WTC11 (cell line): ENCODE measurements at places on chromosomes 1 and 21.

DNA sequence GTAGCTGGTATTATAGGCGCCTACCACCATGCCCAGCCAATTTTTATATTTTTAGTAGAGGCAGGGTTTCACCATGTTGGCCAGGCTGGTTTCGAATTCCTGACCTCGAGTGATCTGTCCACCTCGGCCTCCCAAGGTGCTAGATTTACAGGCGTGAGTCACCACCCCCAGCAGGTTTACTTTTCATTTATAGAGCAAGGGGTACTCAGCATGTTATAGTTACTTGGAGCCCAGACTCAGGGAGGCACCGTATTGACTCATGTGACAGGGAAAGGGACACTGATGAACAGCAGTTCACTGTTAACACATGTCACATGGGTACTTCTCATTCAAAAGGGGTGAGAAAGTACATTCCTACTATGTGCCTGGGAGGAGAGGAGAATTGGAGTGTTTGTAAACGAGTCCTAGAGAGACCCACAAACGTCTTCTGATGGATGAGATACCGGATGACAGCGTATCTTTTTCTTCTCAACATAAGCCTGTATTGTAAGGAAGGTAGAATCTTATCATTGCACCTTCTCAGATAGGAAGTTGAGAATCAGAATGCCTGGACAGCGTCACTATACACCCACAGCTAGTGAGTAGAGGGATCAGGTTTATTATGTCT, 510.0 kb downstream of the USP25 start:
- DNase-seq: no peak

DNA sequence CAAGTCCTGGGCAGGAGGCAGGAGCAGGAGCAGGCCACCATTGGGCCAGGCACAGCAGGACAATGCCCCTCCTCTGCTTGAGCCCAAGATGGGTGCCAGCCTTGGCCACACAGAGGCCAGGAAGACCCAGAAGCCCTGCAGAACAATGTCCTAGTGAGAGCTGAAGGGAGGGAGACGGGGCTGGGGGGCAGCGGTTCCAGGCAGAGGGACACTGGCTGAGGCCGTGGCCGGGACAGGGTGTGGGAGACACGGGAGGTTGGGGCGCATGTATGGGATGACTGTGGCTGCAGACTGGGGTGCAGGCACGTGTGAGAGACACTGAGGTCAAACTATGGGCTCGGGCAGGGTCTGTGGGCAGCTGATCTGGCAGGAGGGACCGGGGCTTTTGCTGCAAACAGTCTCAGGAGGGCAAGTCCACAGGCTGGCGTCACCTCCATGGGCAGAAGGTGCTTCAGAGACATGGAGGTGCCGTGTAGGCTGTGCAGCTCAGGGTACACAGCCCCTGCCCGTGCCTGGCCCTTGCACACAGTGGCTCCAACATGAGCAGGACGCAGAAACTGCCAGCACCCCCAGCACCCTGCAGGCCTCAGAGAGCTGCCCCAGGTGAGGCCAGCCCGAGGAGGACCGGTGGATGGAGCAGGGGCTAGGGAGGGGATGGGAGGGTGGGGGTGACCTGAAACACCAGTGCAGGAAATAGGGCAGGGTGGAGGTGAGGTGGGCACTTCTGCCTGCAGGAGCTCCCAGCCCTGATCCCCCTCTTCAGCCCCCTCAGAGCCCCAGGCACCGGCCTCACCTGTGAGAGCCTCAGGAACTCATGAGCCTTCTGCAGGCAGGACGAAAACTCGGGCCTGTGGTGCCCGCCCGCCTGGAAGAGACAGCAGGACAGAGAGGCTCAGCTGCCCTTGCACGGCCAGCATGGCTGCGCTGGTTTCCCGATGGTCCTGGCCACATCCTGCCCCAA, 19.5 kb downstream of the LSS start:
- DNase-seq: peak; percentile 5

- no peak for DNase-seq
Measured at GRCh38 chr1:198798923-198799386, 160.1 kb downstream of the PTPRC start.

- no peak for DNase-seq
Measured at GRCh38 chr1:193538680-193539079, 352.3 kb upstream of the B3GALT2 start.

GRCh38 chr1:181676269-181676668, 193.0 kb downstream of the CACNA1E start:
- DNase-seq: peak; percentile 32

GRCh38 chr21:45863267-45863666, 118.3 kb upstream of the COL6A1 start:
- DNase-seq: no peak

- DNase-seq: no peak
Measured at GRCh38 chr1:95636897-95637296, 402.9 kb downstream of the RWDD3 start.

DNA sequence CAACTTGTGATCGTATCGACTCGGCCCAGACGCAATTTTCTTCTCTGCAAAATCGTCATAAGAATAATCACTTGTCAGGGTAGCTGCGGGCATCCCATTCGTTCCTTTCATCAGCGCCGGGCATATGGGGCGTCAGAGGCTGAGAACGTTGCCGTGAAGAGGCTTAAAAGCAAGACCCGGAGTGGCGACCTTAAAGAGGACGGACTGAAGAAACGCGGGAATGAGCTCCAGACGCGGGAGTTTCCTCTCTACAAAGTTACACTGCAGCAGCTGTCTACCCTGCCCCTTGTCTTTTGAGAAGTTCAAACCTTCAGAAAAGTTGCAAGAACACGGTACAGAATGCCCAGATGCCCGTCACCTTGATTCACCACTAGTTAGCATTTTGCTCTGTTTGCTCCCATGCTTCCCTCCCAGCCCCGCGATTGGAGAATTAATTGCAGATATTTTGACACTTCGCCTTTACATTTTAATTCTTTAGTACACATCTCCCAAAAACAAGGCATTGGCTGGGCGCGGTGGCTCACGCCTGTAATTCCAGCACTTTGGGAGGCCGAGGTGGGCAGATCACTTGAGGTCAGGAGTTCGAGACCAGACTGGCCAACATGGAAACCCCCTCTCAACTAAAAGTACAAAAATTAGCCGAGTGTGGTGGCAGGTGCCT, 967 bp downstream of the CENPS start:
- no peak for DNase-seq

DNA sequence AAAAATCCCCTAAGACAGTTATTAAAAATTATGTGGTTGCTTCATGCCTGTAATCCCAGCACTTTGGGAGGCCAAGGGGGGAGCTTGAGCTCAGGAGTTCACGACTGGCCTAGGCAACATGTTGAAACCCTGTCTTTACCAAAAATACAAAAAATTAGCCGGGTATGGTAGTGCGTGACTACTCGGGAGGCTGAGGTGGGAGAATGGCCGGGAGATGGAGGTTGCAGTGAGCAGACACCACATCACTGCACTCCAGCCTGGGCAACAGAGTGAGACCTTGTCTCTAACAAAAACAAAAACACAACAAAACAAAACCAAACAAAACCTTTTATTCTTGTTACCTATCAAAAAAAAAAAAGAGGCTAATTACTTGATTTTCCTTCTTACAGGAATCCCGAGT, 2.1 kb downstream of the ELK4 start:
- DNase-seq: no peak

- DNase-seq: no peak
Measured at GRCh38 chr1:220572416-220572815, 44.5 kb downstream of the MARK1 start.

DNA sequence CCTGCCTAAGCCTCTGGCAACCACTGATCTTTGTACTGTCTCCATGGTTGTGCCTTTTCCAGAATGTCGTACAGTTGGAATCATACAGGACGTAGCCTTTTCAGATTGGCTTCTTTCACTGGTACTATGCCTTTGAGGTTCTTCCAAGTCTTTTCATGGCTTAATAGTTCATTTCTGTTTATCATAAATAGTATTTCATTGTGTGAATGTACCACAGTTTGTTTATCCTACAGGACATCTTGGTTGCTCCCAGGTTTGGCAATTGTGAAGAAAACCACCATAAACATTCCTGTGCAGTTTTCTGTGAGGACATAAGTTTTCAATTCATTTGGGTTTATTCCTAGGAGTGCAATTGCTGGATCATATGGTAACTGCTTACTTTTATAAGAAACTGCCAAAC, 190.6 kb upstream of the RAB4A start:
- no peak for DNase-seq

DNA sequence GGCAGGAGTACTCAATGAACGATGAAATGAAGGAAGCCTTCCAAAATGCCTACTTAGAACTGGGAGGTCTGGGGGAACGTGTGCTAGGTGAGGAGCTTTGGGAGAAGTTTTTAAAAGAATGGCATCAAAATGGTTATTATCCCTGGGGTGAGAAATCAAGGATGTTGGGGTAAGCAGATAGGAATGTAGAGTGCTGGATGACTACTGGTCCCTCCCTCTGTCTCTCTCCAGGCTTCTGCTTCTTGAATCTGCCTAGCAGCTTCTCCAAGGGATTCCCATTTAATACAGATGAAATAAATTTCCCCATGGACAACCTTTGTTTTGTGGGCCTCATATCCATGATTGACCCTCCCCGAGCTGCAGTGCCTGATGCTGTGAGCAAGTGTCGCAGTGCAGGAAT, 19.0 kb upstream of the CASQ1 start:
- no peak for DNase-seq

- DNase-seq: no peak
Measured at GRCh38 chr1:43448955-43449707, 4.6 kb downstream of the HYI start.

DNA sequence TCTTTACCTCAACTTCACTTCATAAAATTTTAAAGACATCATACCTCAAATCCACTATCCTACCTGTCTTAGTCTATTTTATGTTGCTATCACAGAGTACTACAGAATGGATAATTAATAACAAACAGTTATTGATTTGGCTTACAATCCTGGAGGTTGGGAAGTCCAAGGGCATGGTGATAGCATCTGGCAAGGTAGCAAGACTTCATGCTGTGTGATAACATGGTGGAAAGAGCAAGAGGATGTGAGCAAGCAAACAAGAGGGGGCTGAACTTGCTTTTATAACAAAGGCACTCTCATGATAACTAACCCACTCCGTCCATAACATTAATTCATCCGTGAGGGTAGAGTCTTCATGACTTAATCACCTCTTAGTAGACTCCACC, 33.8 kb downstream of the C21orf91 start:
- no peak for DNase-seq

DNA sequence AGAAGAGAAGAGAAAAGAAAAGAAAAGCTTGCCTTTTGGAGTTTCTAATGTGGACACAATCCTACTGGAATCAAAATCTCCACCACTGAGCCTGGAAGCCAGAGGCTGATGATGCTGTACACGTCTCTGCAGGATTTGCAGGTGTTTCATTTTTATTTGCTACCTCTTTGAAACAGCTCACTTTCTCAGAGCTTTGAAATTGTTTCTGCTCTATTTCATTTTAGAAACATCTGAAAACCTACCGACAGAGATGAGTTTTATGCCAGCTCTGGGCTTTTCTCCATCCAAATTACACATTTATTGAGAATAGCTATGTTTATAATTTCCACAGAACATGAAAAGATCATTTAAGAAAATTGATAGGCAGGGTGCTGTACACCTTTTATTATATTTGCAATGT, 46.2 kb downstream of the URB2 start:
- DNase-seq: no peak

GRCh38 chr1:229625071-229625914, 629 bp downstream of the TAF5L start:
- DNase-seq: peak; percentile 54

DNA sequence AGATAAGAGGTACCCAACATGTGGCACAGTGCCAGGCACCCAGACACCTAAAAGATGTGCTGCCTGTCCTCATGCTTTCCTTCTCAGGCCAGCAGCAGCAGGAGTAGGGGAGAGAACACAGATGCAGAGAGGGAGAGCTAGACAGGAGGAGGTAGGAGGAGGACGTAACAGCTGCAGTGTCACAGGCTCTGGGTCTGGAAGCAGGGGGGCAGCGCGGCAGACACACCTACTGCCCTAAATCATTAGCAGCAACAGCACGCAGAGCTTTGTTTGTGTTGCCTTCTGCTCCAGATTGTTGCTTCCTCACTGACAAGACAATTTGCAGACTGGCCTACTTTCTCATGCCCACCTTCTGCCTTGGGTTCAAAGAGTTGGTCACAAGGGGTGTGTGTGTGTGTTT, 196.7 kb upstream of the DAB1 start:
- DNase-seq: no peak

GRCh38 chr1:181645171-181645570, 161.9 kb downstream of the CACNA1E start:
- no peak for DNase-seq

GRCh38 chr1:193514397-193514796, 328.0 kb upstream of the B3GALT2 start:
- no peak for DNase-seq

DNA sequence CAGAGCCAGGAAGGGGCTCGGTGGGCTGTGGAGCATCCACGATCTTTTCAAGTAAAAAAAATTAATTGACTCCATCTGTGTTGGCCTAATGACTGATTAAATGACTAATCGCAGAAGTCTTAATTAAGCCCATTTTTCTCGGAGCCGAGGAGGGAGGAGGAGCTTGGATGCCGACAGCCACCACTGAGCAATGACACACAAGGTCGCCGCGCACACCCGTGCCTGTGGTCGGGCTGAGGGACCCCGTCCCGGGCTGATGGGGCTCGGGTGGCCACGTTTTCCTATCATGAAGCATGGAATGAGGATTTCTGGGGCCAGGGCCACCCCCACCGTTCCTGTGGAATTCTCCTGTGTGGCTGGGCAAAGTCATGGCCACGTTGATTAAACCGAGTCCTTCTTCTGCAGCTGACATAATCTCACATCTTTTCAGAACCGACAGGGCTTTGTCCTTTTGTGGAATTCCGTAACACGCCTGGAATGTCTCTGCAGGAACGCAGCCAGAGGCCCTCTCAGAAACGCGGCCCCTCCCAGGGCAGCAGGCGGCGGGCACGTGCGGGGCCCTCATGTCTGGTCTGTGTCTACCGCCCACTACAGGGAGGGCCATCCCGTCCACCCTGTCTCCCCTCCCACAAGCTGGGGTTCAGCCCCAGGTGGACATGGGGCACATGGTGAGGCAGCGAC, 60.7 kb downstream of the MORN1 start:
- DNase-seq: no peak

DNA sequence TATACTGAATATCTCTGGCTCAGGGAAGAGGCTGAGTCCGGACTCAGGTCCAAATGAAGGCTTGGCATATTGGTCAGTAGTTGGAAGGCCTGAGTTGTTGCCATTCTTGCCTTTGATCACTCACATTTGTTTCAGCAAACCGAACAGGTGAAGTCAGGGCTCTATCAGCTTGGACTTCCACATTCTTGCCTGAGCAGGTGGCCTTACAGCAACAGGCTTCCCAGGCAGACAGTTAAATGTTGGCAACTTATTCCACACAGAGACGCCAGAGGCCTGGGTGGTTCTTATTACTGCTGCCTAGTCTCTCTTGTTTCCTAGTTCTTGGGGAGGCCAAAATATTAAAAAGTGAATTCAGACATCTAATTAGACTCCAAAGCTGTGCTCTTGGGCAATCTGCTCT, 36.6 kb downstream of the XCL2 start:
- no peak for DNase-seq

DNA sequence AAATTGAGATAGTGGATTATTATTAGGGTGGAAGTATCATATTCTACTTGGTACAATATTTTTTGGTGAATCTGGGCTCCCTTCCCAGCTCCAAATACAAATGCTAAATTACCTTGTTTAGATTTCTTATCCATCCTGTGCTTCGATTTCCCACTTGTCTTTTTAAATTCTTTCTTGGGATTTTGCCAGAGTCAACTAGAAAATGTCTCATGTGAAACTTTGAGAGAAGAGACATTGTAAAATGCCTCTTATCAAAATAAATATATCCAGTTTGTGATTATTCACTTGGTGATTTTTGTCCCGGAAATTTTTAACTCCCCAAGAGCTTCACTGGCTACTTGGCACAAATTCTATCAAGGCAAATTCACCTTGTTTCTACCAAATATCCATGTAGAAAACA, 202.0 kb downstream of the FMN2 start:
- no peak for DNase-seq

- DNase-seq: no peak
Measured at GRCh38 chr1:19179597-19180264, 30.3 kb downstream of the UBR4 start.
